Fibroblast of lung (primary cell): ENCODE measurements at places on chromosomes 6 and 20. TPM values are rescaled to one million over a fixed set of nuclear protein-coding genes. Genes with fewer than 3 reads are reported as not detected.
A peak's percentile ranks its signal among the peaks of the same experiment; 100 is the strongest.

Gene CLPSL2
- total RNA-seq: not detected in 2 replicates

Gene BAK1
- 10.3 and 13.0 TPM in 2 replicates for total RNA-seq

Gene SLC17A2
- total RNA-seq: under 0.01 TPM in 1 of 2 replicates, not detected in the other

Gene SNRPB
- 78.9 and 82.7 TPM in 2 replicates for total RNA-seq

Gene SCUBE3
- under 0.01 TPM in 2 replicates for total RNA-seq

Gene GSTA2
- total RNA-seq: not detected in 2 replicates

Gene NKX2-2
- not detected in 2 replicates for total RNA-seq

Gene ZSCAN23
- total RNA-seq: 4.9 and 5.1 TPM in 2 replicates

Gene ATG5
- 63.4 and 64.7 TPM in 2 replicates for total RNA-seq

Gene CST5
- not detected in 2 replicates for total RNA-seq

Gene PI3
- not detected in 2 replicates for total RNA-seq

Gene WFDC10A
- not detected in 2 replicates for total RNA-seq

Gene CCN5
- 21.1 and 31.4 TPM in 2 replicates for total RNA-seq

Gene FILIP1
- 0.33 and 0.77 TPM in 2 replicates for total RNA-seq

Gene FAM184A
- total RNA-seq: 1.3 and 1.7 TPM in 2 replicates

Gene HBS1L
- 88.6 and 118 TPM in 2 replicates for total RNA-seq

Gene CEP250
- 24.7 and 45.9 TPM in 2 replicates for total RNA-seq

Gene KLC4
- total RNA-seq: 19.0 and 22.5 TPM in 2 replicates

Gene KIAA0408
- total RNA-seq: 1.3 and 2.8 TPM in 2 replicates

GRCh38 chr6:2866171-2866846, 24.6 kb upstream of the SERPINB1 start:
- DNase-seq: no peak

DNA sequence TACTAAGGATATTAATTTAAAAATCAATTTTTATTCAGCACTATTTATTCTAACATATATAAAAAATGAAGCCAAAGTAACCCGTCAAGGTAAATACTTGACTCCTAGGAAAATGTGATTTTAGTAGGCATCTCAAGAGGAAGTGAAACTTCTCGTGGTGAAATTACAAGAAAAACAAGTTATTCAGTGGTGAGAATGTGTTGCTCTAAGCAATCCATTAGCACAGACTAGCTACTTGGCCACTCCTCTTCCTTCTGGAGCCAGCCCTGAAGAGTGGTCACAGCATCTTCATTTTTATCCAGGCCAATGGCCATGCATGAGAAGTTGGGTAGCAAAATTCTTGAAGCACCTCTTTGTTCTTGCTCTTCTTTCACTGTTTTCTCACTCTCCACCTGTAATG, 40.4 kb upstream of the GFRAL start:
- no peak for DNase-seq

- DNase-seq: no peak
Observed at GRCh38 chr6:87623248-87623647, 33.3 kb downstream of the ORC3 start.

DNA sequence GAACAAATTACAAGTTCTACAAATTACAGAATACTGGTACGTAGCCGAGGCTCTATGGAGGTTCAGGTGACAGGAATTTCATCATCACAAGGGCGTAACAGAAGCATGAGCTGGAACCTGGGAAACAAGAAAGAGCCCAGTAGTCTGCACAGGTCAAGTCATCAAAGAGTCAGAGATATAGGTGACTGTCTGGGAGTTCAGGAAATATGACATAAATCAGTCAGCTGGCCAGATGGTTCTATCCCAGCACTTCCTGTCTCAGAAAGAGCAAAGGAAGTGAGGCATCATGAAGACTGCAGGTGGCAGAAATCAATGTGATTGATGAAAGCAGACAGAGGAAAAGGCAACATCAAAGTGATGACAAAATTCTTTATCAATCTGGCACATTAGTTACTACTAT, 23.3 kb downstream of the MYCT1 start:
- peak; percentile 32 for DNase-seq

DNA sequence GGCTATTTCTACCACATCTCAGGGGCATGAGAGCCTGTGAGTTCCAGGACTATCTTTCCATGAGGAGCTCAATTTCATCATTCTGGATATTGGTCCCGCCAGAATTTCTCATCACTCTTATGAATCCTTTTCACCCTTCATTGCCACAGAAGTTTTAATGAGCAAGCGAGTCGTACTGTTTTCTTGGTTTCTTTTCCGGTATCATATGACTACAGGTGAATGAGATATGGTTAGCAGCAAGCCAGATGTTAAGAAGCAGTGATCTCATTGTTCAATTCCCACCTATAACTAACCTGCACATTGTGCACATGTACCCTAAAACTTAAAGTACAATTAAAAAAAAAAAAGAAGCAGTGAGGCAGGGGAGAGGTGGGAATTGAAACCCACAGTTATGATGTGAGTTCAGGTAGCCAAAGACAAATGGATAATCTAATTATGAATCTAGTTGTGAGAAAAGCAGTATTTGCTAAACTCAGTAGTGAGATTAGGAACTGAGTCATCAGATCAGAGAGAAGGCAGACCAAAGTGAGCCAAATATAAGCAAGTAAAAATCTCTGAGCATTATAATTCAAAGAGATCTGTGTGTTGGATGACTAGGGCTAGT, 78.0 kb upstream of the ELOVL5 start:
- DNase-seq: no peak

DNA sequence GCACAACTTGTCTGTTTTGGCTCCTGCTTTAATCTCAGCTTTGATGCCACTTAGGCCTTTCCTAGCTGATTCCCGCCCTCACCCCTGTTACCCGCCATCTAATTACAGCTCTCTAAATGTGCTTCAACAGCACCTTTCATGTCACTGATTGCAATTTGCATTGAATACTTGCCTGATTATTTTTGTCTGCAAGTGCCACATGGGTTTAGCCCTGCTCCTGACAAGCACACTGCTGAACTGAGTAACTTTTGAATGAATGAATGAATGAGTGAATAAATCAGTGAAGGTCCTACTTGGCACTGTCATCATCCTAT, 591 bp upstream of the DCBLD1 start:
- no peak for DNase-seq

DNA sequence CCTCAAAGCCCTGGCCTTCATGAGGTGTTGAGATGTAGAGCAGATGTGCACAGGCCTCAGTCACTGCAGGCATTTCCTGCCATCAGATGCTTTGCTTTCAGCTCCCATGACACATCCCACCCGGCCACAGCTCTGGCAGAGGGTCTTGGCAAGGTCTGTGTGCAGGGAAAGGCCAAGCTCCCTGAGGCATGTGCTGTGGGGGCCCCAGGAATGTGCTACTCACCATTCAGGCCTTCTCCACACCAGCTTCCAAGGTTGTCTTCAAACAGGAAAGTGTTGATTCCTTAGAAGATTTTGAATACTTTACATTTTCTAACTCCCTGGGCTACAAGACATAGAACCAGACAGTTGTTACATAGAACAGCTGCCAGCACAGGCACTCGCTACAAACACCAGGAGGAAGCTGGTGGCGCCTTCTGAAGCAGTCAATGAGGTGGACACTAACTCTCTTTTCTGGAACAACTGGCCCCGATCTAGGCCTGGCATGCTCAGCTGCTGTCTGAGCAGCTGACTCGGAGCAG, 27.8 kb downstream of the CASS4 start:
- peak; percentile 93 for DNase-seq

GRCh38 chr6:117272032-117272866, 6.9 kb downstream of the VGLL2 start:
- DNase-seq: no peak

- no peak for DNase-seq
Observed at GRCh38 chr20:63705232-63706026, 2.3 kb downstream of the ARFRP1 start.

DNA sequence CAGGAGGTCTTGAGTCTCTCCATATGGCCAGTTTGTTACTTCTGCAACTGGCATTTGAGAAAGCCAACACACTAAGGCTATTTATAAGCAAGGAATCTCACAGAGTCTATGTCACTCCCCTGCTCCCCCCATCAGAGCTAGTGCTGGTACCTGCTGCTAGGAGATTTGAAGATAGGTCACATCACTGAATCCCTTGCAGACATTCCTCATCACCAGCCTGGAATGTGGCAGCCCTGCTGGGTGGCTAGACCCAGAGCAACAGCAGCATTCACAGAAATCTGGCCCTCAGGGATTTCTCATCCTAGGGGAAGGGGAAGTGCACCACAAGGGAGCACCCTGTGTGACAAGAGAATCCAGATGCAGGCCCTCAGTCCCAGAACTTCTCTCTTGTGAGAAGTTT, 672.1 kb downstream of the HACE1 start:
- DNase-seq: no peak

GRCh38 chr6:17392978-17393891, at the start of gene CAP2:
CAP2 (plus strand) TSS chr6:17393595; CDS start chr6:17421556, 27,961 bp downstream.
- DNase-seq: peak; percentile 80

GRCh38 chr6:46451343-46451742, 39.9 kb downstream of the RCAN2 start:
- DNase-seq: no peak

DNA sequence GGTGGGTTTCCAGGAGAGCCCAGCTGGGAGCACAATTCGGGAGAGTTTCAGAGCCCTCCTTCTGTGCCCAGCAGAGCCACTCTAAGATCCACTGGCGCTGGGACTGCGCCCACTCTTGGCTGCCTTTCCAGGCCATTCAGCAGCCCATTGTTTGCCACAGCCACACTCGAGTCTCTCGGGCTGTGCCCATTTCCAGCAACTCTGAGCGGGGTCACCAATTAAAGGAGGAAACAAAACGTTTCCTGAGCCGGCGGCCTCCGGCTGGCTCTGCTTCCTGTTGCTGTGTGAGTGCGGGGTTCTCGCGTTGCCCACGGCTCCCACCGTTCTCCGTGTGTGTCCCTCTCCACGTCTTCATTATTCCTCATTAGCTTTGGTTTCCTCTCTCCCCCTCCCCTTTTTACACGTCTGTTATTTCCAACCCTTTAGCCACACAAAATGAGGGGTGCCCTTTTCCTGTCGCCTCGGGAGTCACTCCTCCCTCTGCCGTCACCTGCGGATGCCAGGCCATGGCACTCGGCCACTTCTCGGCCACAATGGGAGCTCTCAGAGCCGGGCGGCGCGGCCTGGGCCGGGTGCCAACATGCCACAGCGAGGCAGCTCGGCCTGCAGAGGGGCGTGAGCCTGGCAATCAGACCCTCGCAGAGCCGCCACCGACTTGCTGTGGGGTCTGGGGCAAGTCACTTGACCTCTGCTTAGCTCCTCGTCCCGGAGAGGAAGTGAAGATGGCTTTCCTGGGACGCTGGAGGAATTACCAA, 94.3 kb upstream of the NKX2-2 start:
- no peak for DNase-seq

DNA sequence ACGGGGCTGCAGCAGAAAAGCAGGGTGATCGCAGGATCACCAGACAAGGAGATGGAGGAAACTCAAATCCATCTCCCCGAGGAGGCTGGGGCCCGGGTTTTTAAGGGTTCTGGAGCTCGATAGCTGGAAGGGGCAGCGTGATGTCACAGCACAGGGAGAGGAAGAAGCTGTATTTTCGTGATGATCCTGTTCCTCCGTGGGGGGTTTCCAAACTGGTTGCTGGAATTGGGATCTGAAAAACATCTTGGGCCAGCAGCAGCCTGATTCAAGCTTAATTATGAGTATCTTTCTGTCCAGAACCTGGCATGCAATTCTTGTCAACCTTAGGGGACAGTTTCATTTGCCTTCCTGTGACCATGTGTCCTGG, 4.1 kb downstream of the CST7 start:
- DNase-seq: no peak

DNA sequence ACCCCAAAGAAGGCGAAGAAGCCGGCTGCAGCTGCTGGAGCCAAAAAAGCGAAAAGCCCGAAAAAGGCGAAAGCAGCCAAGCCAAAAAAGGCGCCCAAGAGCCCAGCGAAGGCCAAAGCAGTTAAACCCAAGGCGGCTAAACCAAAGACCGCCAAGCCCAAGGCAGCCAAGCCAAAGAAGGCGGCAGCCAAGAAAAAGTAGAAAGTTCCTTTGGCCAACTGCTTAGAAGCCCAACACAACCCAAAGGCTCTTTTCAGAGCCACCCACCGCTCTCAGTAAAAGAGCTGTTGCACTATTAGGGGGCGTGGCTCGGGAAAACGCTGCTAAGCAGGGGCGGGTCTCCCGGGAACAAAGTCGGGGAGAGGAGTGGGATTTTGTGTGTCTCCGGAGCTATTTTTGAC, 69.6 kb downstream of the HFE start:
- DNase-seq: no peak

GRCh38 chr6:110710115-110710514, 105.2 kb downstream of the CDK19 start:
- DNase-seq: no peak

DNA sequence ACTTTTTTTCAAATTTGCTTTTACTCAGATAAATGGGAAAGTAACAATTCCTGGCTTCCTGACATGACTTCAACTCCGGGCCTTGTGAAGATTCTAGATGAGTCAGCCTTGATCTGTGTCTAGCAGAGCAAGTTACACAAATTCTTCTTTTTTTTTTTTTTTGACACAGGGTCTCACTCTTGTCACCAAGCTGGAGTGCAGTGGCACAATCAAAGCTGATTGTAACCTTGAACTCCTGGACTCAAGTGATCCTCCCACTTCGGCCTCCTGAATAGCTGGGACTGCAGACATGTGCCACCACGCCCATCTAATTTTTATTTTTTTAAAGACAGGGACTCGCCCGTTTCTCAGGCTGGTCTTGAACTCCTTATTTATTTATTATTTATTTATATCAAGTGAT, 7.3 kb upstream of the ARHGAP18 start:
- peak; percentile 58 for DNase-seq

GRCh38 chr6:138862456-138862855, 66.6 kb downstream of the ECT2L start:
- no peak for DNase-seq

- no peak for DNase-seq
Observed at GRCh38 chr6:27239258-27239657, 8.2 kb upstream of the PRSS16 start.

GRCh38 chr6:129508477-129509145, 201.4 kb downstream of the ARHGAP18 start:
- DNase-seq: no peak

GRCh38 chr6:134229520-134229919, 88.4 kb downstream of the SGK1 start:
- DNase-seq: no peak

DNA sequence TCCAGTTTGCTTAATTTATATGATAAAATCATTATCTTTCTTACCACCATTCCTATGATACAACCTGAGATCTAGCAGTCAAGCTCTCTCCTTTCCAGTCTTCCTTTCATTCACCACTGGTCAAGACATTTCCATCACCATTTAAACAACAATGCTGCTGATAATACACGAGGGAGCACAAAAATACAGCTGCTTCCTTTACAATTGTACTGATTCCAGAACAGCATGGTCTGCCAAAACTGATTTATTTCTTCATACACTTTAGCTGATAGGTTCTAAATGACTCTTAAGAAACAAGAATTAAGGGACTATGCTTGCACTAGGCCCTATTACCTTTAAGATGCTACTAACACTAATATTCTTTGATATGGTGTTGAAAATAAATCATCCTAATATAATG, 65.0 kb downstream of the EPM2A start:
- peak; percentile 3 for DNase-seq
